Stimulated activated CD4-positive, alpha-beta T cell treated with anti-CD3 and anti-CD28 coated beads, TNF-alpha, amount 100 ng/mL, for 48 hours (primary cell): ENCODE measurements at places on chromosomes 12 and 14.

DNA sequence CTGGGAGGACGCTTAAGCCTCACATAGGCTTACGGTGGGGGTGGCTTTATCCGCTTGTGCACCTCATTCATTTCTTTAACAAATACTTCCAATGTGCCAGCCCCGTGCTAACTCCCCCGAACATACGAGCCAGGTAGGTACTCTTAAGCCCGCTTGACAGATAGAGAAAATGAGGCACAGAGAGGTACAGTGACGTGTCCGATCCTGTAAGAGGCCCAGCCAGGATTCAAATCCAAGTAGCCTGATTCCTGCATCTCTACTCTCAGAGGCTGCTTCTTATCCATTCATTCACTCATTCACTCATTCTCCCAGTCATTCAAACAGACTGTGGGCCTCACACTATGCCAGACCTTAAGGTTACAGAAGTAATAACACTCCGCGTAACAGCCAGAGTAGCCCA is 477 bp downstream of the OAS3 start:
- DNase-seq, result no peak

- DNase-seq, result peak; percentile 69
Measured at GRCh38 chr12:575948-576614, 87.2 kb downstream of the NINJ2 start.

DNA sequence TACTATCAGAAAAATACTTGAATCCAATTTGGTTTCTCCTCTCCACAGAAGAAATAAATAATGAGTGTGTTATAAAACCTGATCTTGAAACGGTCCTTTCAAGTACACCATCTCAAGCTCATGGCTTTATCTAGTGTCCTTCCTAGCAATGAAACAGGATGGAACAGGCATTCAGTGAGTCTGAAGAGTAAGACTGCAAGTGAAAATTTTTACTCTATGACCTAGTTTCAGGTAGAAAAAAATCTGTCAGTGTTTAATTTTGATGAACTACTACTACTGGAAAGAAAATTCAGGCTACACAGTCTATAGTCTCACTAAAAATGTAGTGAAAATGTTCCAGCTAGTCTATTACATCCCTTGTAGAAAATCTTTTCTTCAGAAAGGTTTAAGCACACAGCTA is 7.7 kb downstream of the CBX5 start:
- DNase-seq, result no peak

GRCh38 chr14:87896393-87897380 is 96.3 kb downstream of the GALC start:
- DNase-seq, result no peak

DNA sequence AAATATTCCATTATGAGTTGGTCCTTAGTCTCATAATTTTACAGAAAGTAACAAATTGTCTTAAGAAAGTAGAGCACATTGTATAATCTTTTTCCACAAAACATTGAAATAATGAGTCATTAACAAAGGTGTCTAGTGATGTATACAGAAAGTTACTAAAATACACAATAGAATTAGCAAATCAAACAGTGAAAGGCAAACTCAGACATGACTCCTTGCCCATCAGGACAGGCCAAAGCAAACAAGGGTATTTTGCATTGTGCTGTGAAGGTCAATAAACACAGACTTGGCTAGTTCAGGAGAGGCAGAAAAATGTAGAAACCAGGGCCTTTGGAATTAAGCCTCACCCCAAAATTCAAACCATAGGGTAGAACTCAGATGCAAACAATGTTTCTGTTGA is 37.3 kb downstream of the SIX4 start:
- DNase-seq, result no peak

- DNase-seq, result no peak
Measured at GRCh38 chr14:78595797-78596196, 425.6 kb downstream of the NRXN3 start.

- DNase-seq, result no peak
Measured at GRCh38 chr14:56487090-56487667, 92.4 kb upstream of the TMEM260 start.

DNA sequence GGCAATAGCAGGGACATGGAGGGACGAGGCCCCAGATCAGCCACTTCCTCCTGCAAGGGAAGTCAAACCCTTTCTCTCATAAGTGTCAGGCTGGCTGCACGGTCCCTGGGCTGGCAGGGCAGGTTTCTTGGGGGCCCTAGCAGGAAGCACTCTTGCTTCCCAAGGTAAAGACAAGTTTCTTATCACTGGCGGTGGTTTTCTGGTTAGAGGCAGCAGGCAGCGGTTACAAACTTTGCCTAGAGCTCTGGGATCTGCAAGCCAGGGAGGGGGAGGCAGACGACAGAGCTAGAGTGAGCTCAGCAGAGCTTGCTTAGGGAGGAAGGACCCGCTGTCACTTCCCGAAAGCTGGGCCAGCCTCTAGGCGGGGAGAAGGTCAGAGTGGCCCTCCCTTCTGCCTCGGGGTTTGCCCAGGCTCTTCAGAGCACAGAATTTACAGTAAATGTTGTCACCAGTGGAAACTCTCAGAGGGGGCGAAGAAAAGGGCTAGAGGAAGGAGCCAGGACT is 20.4 kb downstream of the BATF start:
- peak; percentile 87 for DNase-seq

- no peak for DNase-seq
Measured at GRCh38 chr12:94557746-94558295, 92.5 kb downstream of the TMCC3 start.

GRCh38 chr14:49516286-49516685 is 69.9 kb downstream of the RPS29 start:
- DNase-seq, result no peak

GRCh38 chr14:70094631-70095030 is 94.1 kb downstream of the SLC8A3 start:
- DNase-seq, result no peak
